D341Med (cell line): ENCODE measurements at places on chromosomes 4 and X.

DNA sequence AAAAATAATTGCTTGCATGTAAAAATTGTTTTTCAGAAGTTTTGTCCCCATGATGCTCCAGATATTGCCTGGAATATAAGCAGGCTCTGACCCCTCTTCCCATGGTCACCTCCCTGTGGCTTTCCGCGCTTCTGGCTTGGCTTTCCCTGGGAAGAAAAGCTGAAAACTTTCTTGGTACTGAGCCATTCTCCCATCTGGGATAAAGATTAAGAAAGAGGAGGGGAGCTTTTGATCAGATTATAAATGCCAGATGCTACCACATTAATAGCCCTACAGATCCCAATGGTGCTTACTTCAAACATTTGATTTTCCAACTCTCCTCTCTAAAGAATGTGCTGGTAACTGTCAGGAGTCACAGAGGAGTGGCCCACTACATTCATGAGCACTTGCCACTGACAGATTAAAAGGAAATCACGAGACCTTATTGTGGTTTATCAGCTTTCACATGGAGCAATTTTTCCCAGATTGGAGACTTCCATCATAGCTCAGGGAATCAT lies 54.4 kb upstream of the GAB1 start:
- DNase-seq = peak; percentile 61

GRCh38 chr4:5890063-5890727 lies 2.7 kb downstream of the CRMP1 start:
- DNase-seq = peak; percentile 89

DNA sequence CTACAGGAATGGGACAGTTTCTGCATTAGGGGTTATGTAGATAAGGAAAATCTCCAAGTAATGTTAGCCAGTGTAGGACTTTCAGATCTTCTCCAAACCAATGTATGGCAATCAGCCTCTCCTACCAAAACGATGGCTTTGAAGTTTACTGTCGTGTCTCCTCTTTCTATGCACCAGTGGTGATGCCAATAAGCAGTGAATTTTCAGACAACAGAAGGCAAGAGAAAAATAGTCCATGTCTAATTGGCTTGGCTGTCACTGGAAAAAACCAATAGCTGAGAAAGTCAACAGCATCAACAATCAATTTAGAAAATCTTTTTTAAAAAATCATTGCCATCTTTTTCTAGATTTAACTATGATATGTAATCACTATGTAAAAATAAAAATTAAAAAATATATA lies 35.0 kb downstream of the LIMCH1 start:
- no peak for DNase-seq

DNA sequence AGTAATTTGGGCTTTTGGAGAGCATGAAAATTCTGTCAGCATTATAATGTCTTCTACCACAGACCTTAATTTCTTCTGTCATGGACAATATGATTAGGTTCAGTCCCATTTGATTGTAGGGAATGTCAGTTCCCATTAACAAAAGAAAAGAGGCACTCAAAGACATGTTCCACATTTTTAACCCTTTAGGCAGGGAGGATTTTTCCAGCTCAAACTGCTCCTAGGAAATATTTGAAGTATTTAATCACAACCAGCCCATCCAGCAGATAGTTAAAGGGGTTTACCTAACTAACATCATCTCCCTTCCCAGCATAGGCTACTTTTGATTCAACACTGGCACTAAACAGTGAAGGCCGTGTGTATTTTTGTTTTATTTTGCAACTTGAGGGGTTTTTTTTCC lies 256.0 kb downstream of the DHX15 start:
- DNase-seq = no peak

DNA sequence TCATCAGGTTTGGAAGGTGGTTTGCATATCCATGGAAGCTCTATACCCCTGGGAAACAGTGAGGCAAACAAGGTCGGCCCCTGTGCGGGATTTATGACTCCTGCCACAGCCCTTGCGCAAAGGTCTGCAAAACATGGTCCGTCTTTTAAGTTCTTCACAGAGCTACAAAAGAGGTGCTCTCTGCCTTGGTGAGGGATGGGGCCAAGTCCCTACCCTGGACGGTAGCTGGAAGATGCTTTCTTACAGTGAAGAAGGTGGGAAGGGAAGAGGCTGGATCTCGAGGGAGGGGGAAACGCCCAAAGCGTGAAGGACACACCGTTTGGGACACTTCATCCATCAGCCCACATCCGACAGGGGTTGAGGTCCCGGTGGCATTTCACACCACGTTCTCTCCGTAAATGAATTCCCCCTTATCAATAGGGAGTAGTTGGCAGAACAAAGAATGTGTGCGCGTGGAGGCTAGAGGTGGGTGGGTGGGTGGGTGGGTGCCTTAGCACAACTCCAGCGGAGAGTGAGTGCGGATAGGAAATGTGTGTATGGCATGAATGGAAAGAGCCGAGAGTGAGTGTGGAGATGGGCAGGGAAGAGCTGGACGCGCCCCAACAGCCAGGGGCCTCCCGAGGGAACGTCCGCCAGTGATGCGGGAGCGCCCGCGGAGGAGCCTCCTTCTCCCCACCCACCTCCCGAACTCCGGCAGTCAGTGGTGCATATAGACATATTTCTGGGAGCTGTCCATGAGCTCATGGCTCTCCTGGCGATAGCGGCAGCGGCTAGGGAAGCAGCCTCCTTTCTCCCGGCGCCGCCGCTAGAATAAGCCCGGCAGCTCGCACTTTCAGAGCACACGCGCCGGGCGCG lies 68.3 kb downstream of the LARP7 start:
- peak; percentile 60 for DNase-seq

- DNase-seq = no peak
These were observed 155.0 kb upstream of the MAOA start for GRCh38 chrX:43500996-43501694.

GRCh38 chrX:153643431-153644351 lies 3.3 kb upstream of the DUSP9 start:
- DNase-seq = peak; percentile 85

DNA sequence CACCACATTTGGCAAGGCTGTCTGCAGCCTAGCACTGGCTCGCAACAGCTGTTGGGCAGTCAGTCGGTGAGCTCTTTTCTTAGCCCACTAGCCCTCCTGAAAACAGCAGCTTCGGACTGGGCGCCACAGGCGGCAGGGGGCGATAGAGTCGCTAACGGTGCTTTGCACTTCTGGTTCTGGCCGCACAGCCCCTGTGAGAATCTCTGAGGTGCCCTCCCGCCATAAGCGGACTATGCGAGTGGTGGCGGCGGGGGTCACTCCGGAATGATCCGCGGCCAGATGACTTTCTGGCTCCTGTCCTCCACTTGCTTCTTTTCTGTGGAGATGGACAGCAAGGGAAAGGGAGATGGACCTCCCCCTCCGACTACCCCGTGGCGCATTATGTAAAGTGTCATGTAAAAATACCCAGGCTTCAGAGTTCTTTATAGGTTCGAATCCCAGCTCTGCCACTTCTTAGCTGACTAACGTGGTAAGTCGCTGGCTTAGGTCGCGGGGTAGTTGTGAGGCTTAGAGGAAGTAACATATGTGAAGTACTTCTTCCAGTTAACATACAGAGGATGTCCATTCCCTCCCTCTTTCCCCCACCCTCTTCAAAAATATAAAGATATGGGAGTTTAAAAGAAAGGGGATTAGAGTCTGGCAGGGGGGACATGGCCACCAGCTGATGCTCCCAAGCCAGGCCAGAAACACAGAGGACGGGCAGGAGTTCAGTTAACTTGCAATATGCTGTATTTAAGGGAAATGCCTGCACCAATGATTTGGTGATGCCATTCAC lies 11.0 kb downstream of the ARHGAP36 start:
- peak; percentile 73 for DNase-seq

- DNase-seq = peak; percentile 81
These were observed 353 bp downstream of the NSD2 start for GRCh38 chr4:1871471-1872021.

GRCh38 chr4:129278868-129279267 lies 182.9 kb downstream of the C4orf33 start:
- DNase-seq = no peak

DNA sequence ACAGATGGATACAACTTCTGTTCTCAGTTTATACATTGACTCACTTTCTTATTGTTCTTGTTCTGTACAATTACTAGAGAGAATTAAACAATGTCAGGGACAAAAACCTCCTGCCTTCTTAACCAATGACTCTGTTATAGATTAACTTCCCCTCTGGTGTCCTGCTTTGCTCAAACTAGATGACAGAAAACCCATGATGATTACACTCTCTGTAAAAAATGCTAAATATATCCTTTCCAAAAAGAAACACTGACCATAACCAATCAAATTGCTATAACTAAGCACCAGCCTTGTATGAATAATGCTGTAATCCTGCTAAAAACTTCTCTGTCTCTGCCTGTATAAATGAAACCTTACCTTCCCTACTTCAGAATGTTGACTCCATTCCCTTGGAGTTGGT lies 29.8 kb upstream of the IL13RA2 start:
- DNase-seq = no peak

DNA sequence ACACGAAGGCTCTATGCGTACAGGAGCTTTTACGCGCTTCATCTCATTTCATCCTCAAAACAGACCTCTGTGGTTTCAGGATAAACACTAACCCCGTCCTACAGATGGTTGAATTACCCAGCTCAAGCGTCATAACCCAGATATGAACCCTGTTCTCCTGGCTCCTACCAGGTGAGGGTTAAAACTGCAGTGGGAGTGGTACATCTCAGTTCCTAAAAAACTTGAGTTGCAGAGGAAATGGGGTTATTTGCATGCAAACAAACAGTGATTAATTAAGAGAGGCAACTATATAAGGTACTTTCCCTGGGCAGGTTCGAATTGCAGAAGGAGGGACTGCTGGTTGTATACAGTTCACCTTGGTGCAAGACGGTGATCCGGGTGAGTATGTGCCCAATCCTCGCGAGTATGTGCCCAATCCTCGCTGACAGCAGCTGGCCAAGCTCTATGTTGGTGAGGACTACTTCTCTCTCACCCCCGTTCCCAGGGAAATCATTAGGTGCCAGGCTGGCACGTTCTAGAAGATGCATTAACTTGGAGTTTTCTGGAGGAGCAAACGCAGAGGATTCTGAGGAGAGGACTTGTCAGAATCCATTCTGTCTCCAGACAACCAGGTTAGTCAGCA lies 72.6 kb downstream of the FHDC1 start:
- DNase-seq = no peak

DNA sequence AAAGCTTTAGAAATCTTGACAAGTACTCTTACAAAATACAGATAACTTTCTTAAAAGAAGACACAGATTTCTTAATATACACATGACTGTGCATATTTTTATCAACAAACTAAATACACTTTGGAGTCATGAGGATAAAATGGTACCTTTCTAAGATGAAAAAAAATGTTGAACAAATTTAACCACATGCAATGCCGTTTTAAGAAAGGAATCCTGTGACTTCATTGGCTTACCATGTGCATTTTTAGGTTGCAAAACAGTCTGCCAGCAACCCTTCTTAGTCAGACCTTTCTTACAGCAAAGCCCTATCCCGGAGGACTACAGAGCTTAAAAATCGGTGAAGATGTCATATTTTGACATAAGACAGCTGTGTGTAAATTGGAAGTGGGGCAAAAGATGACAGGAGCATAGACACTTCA lies 51.7 kb downstream of the GASK1B start:
- DNase-seq = no peak

DNA sequence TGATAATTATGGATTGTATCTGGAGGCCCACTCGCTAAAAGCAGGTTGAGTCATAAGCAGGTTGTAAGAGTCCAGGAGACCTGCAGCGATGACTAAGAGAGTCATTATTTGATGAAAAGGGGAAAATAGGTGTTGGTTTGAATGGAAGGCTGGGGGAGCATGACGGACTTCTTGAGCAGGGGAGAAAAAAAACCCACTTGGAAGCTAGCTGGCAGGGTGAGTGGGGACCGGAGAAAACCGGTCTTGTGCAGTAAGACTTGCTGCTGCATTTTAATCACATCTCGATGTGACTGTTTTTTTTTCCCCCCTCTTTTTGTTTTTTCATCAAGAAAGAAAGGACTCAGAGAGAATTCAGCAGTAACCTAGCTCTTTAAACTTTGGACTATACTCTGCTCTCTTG lies 90.0 kb downstream of the IGSF1 start:
- DNase-seq = no peak

DNA sequence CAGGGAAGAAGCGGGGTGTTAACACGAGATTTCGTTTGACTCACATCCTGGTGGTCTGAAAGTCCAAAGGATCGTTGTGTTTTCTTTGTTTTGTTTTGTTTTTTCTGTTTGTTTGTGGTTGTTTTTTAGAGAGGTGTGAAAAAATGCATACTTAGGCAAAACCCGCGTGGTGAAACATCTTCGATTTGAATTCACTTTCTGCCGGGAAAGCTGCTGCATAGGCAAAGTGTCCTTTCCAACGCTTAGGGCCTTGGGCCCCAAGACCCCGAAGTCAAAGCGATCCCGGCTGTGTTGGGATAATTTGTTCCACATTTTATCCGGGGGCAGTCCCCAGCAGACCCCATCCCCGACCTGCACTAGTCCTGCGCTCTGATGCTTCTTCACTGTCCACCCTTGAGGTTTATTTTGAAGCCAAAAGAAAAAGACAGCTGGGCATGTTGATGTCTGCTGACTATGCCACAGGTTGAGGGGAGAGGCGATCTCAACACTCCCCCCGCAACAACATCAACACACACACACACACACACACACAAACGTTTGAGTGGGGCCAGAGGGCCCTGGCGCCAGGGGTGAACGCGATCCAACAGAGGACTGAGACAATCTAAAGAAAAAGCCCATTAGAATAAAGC lies 2.0 kb downstream of the MSX1 start:
- no peak for DNase-seq
